ENCODE measurements at places on chromosomes 3 and 15. TPM values are rescaled to one million over a fixed set of nuclear protein-coding genes. Genes with fewer than 3 reads are reported as not detected.

DNA sequence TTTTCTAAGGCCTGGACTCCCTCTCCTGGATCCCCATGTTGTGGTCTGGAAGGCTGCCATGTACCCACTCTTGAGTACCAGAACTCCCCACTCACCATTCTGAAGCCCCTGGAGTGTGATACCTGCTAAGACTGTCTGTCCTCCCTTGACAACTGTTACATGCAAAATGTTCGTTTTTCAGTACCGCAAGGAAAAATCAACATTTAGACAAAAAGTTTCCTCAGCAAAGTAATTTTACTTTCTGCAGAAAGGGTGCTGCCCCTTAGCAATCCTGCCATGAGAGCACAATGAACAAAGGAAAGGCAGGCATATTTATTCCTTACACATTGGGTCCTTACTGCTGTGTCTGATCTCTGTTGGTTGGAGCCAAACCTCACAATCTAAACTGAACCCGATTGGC, 7.0 kb upstream of the GK5 start:
- no peaks in the 10 kb centered on the region for H3K36me3 ChIP-seq
- H3K27ac ChIP-seq: no peak overlapping the region
- no peak overlapping the region for H3K4me3 ChIP-seq
- no peaks in the 10 kb centered on the region for H3K4me1 ChIP-seq
- no peak for DNase-seq

GRCh38 chr3:150874666-150875219, 30.5 kb downstream of the MINDY4B start:
- peaks cover 11% of the 10 kb centered on the region for H3K27me3 ChIP-seq
- H3K4me3 ChIP-seq: no peak overlapping the region
- no peaks in the 10 kb centered on the region for H3K36me3 ChIP-seq
- H3K4me1 ChIP-seq: no peaks in the 10 kb centered on the region
- peak; percentile 36 for DNase-seq

DNA sequence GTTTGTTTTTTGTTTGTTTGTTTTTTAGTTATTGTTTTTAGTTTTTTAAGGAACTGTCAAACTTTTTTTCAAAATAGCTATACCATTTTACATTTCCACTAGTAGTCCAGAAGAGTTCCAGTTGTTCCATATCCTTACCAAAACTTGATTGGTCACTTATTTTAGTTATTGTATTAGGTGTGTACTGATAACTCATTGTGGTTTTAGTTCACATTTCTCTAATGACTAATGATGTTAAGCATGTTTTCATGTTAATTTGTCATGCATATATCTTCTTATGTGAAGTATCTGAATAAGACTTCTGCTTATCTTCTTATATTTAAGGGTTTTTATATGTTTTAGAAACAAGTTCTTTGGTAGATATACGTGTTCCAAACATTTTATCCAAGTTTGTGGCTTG, 89.5 kb downstream of the CD200R1L start:
- no peaks in the 10 kb centered on the region for H3K36me3 ChIP-seq
- no peak overlapping the region for H3K27ac ChIP-seq
- peaks cover 5% of the 10 kb centered on the region for H3K4me1 ChIP-seq
- H3K4me3 ChIP-seq: no peak overlapping the region

GRCh38 chr15:96412906-96413231, 82.4 kb downstream of the NR2F2 start:
- no peak for DNase-seq
- H3K36me3 ChIP-seq: no peaks in the 10 kb centered on the region
- H3K27ac ChIP-seq: no peak overlapping the region
- peaks cover 12% of the 10 kb centered on the region for H3K4me1 ChIP-seq
- no peak overlapping the region for H3K4me3 ChIP-seq

GRCh38 chr15:39134282-39134681, 446.6 kb upstream of the THBS1 start:
- peaks cover 44% of the 10 kb centered on the region for H3K4me1 ChIP-seq
- no peak for DNase-seq
- no peaks in the 10 kb centered on the region for H3K27me3 ChIP-seq

DNA sequence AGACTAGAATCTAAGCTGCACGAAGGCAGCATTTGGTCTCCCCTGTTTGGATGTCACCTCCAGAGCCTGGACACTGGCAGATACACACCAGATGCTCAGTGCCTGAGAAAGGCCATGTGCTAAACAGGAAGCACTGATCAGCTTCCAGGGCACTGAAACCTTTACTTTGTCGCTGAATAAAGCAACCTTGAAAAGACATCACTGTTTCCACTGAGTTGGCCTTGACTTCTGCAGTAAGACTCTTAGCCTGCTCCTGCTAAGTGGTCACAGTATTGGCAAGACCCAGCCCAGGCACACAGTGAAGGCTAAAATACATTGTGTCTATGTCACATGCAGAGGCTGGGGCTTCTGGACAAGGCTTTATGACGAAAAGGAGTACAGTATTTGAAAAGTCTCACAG, 104.3 kb upstream of the ICE2 start:
- no peak overlapping the region for H3K4me3 ChIP-seq
- no peaks in the 10 kb centered on the region for H3K4me1 ChIP-seq
- peaks cover 19% of the 10 kb centered on the region for H3K27me3 ChIP-seq
- no peaks in the 10 kb centered on the region for H3K36me3 ChIP-seq

DNA sequence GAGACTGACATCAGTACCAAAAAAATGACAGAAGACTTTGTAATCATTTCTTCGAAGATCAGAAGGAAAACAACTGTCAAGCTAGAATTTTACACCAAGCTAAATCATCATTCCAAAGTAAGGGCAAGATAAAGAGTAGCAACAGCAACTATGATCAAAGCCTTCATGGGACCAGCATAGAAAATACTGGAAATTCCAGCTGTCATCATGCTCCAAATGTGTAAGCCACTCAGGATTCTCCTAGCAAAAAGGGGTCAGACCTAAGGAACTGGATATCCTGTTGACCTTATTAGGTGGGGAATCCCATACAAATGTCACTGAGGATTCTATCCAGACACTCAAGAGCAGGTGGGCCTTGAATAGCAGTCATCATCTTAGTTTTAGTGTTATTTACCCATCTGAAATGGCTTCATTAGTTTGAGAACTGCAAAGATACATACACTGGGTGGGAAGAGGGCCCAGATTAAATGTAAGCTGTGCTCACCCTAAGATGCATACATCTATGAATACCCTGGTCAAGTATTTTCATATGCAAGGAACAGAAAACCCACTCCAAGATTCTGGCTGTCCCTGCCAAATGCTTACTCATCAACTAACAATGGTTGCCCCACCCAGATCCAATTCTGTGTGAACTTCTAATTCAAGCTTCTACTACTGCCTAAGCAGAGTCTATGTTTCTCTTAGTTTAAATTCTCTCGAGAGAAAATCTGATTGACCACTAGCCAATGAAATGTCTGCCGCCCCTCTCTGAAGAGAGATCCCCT, 33.5 kb downstream of the CLDN18 start:
- no peaks in the 10 kb centered on the region for H3K27me3 ChIP-seq
- H3K36me3 ChIP-seq: no peaks in the 10 kb centered on the region
- H3K4me1 ChIP-seq: peaks cover 23% of the 10 kb centered on the region
- H3K4me3 ChIP-seq: no peak overlapping the region
- H3K27ac ChIP-seq: peak overlapping the region; percentile 75

DNA sequence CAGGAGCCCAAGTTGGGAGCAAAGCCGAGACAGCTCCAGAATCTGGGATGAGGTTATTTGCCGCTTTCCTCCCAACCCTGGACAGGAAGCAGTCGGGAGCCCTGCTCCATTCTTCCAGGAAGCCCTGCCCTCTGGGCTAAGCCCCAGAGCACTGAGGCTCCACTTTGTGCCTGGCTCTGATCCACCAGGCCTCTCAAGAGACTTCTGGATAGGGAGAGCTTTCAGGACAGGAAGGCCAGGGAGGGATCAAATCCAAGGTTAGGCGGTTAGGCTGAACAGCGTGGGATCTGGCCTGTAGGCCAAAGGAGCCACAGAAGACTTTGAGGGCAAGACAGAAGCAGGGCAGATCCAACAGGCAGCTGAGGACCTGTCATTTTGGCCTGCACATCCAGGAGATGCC, 835 bp downstream of the STOML1 start:
- peak overlapping the region; percentile 72 for H3K4me3 ChIP-seq
- H3K27me3 ChIP-seq: no peaks in the 10 kb centered on the region

Gene TTC14
- 42.4 TPM for total RNA-seq

Gene GOLGA8Q
- 0.84 TPM for total RNA-seq

Gene RAD51
- 3.6 TPM for total RNA-seq

DNA sequence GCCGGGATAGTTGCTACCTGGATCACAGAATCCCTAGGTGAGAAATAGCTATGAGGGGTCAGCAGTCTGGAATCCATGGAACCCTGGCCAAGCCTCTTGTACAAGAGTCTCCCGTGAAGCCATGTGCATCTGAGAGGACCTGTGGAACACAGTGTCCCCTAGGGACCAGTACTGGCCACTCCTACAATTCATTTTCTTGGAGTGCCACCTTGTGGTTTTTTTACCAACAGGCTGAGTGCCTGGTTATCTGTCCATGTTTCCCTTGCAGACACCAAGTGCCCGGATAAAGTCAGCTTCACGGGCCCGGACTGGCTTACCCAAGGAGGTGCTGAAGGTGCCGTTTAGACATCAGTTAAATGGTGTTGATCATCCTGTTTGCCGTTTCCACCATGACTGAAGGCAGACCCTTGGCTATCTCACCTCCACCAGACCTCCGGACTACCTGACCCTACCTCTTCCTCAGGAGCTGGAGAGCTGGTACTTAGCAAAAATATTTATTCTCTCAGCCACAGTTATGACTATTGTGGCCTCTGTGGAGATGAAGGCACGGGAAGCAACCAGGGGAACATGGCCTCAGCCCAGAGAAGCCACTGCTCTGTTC, 93.9 kb downstream of the RBPMS2 start:
- H3K27ac ChIP-seq: no peak overlapping the region
- H3K4me1 ChIP-seq: peaks cover 7% of the 10 kb centered on the region
- H3K36me3 ChIP-seq: peaks cover 24% of the 10 kb centered on the region
- no peaks in the 10 kb centered on the region for H3K27me3 ChIP-seq

- DNase-seq: peak; percentile 27
- H3K4me3 ChIP-seq: no peak overlapping the region
- no peaks in the 10 kb centered on the region for H3K36me3 ChIP-seq
- H3K27ac ChIP-seq: no peak overlapping the region
Observed at GRCh38 chr15:38440353-38441129, 13.4 kb upstream of the FAM98B start.

Gene GUCA1C
- not detected for total RNA-seq

Gene SLCO2A1
- total RNA-seq: 2.2 TPM

DNA sequence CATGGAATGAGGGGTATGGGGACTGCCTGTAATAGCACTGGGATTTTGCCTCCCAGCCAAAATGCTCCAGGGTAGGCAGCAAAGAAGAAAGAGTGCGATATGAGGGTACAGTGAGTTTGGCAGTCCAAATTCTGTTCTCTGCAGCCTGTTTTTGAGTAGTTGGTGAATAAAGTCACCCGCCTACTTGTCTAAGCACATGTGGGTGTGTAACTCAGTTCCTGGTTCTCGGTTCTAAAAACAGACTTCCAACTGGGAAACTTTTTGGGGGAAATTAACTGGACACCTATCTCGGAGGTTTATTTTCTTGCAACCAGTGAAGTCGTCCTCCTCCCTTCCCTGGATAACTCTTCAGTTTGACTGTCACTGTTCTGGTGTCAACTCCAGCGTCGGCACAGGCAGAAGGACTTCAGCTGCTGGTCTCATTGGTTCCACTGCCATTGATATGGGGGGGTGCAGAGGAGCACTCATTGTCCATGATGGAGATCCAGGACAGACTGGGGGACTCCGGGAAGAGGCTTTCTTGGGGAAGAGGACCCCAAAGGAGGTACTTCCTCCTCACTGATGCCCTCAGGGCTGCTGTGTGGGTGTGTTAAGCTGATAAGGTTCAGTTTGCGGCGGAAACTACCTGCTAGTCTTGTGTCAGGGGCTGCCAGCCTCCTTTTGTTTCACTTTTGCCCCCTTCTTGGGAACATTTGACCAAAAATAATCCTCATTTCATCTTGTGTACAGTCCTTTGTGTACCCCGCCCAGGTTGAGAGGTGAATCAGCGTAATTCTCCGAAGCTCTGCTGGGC, 13.2 kb downstream of the GHRL start:
- peaks cover 27% of the 10 kb centered on the region for H3K36me3 ChIP-seq
- H3K4me3 ChIP-seq: no peak overlapping the region
- no peaks in the 10 kb centered on the region for H3K27me3 ChIP-seq
- H3K4me1 ChIP-seq: peaks cover 6% of the 10 kb centered on the region
- H3K27ac ChIP-seq: no peak overlapping the region

Gene TERC
- total RNA-seq: 0.86 TPM

Gene RBP2
- not detected for total RNA-seq

Gene TNFAIP8L3
- total RNA-seq: 1.1 TPM

Gene INSYN1
- 5.2 TPM for total RNA-seq

DNA sequence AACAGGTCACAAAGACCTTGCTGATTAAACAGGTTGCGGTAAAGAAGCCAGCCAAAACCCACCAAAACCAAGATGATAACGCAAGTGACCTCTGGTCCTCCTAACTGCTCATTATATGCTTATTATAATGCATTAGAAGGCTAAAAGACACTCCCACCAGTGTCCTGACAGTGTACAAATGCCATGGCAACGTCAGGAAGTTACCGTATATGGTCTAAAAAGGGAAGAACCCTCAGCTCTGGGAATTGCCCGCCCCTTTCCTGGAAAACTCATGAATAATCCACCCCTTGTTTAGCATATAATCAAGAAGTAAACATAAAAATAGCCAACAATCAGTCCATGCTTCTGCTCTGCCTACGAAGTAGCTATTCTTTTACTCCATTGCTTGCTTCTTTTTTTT, 108.1 kb downstream of the MAGI1 start:
- no peaks in the 10 kb centered on the region for H3K36me3 ChIP-seq
- H3K4me1 ChIP-seq: peaks cover 7% of the 10 kb centered on the region
- H3K27me3 ChIP-seq: no peaks in the 10 kb centered on the region
- DNase-seq: no peak

DNA sequence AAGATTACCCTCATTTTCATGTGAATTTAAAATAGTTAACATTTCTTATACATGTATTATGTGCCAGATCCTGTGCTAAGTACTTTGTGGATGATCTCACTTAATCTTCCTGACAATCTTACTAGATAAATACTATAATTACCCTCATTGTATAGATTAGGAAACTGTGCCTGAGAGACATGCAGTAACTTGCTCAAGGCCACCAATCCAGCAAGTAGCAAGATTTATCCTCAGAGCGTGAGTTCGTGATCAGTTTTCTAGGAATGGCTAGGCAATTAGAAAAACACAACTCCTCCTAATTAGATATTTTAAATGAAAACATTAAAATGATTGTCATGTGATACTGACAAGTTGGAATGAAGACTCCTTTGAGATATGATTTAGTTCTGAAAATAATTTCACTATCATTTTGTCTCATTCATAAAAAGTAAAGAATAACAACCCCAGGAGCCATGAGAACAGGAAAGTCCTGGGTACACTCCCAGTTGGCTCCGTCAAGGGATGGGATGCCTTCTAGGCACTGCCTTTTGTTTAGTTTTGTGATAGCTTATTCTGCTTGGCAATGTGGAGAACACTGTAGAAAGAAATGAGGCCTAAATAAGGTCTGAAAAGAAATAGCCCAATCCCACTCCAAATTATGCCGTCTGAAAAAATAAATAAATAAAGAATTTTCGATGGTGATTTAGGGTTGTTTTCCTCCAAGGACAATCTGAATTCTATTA, 61.3 kb downstream of the FBN1 start:
- H3K4me1 ChIP-seq: peaks cover 11% of the 10 kb centered on the region
- H3K36me3 ChIP-seq: peaks cover 30% of the 10 kb centered on the region
- no peak overlapping the region for H3K4me3 ChIP-seq
- H3K27me3 ChIP-seq: no peaks in the 10 kb centered on the region
- no peak overlapping the region for H3K27ac ChIP-seq
- no peak for DNase-seq

Gene PPP4R2
- total RNA-seq: 99.3 TPM

- peak overlapping the region; percentile 94 for H3K27ac ChIP-seq
- H3K36me3 ChIP-seq: peaks cover 23% of the 10 kb centered on the region
Observed at GRCh38 chr3:3127432-3128010, 781 bp downstream of the TRNT1 start.

Gene RTP3
- not detected for total RNA-seq

Measured in astrocyte (in vitro differentiated cells and primary cell).